ENCODE measurements at places on chromosomes 2 and 18. TPM values are rescaled to one million over a fixed set of nuclear protein-coding genes. Genes with fewer than 3 reads are reported as not detected.

Gene UGT1A9
- total RNA-seq, result 21.4 TPM

Gene TMEM37
- 0.72 TPM for total RNA-seq

Gene SCN7A
- under 0.01 TPM for total RNA-seq

Gene SLC8A1
- 3.6 TPM for total RNA-seq

Gene KCNJ3
- not detected for total RNA-seq

Gene HYCC2
- total RNA-seq, result 8.4 TPM

Gene DSG4
- not detected for total RNA-seq

Gene SERPINB5
- 1,115 TPM for total RNA-seq

Gene ASXL3
- total RNA-seq, result 0.72 TPM

Gene TXNDC2
- not detected for total RNA-seq

Gene CD8B2
- not detected for total RNA-seq

Gene ZNF804A
- total RNA-seq, result not detected

Gene C2orf80
- not detected for total RNA-seq

Gene ECEL1
- total RNA-seq, result not detected

Gene RANBP2
- 59.9 TPM for total RNA-seq

Gene VRK2
- 58.6 TPM for total RNA-seq
